ENCODE measurements at places on chromosomes 3 and 15.

DNA sequence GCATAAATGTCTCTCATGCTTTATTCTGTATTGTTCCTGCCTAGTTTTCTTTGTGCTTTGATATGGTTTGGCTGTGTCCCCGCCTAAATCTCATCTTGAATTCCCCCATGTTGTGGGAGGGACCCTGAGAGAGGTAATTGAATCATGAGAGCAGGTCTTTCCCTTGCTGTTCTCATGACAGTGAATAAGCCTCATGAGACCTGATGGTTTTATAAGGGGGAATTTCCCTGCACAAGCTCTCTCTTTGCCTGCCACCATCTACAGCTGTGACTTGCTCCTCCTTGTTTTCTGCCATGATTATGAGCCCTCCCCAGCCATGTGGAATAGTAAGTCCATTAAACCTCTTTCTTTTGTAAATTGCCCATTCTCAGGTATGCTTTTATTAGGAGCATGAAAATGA is 1596.6 kb downstream of the SI start:
- DNase-seq, result no peak

DNA sequence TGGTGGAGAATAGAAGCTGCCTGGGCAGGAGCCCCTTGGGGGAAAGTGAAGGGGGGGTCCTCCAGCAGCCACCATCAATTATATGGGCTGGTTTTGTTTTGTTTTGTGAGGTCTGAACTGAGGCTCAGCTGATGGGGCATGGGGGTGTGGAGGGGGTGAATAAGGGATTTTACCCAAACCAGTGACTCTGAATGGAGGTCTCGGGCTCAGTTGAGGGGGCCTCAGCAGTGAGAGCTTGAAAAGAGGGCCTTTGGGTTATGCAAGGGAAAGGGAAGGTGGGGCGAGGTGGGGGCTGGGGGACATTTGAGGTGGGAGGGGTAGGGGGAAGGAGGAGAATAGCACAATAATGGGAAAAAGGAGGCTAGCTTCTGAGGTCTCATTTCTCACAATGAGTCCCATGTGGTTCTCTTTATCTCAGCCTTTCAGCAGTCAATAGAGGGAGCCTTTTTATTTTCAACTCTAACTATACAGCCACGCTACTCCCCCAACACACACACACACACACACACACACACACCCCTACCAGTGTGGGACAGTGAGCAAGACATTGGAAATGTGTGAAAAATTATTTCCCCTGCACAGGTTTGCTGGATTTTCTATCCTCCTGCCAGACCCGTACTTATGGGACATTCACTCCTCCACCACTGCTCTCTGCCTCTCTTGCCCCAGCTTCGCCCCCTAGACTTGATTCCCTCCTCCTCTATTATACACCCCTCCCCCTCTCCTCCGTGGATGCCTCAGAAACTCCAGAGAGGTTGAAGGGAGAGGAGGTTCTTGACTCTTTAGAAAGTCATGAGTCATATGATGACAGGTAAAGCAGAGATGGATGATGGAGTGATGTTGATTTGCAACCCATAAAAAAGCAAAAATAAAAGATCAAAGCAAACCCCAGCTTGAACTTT is 96.0 kb downstream of the GTPBP8 start:
- DNase-seq, result no peak

DNA sequence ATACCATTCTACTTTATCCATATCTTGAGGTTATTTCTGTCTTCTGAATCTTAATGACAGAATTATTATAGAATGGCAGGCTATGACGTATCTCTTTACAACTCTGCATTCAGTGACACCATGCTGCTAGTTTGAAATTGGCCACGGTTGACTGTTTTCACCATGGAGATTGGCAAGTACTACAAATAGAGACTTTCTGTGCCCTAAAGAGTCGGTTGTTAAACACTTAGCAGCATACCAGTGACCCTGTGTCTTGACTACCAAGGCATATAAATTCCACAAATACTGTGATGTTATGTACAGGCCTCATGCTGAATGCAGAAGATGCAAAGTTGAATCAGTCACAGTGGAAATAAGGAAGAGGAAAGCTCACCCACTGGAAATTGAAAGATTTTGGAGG is 67.0 kb upstream of the CADPS start:
- DNase-seq, result no peak

GRCh38 chr15:34699968-34700640 is 54.7 kb downstream of the GJD2 start:
- DNase-seq, result no peak

DNA sequence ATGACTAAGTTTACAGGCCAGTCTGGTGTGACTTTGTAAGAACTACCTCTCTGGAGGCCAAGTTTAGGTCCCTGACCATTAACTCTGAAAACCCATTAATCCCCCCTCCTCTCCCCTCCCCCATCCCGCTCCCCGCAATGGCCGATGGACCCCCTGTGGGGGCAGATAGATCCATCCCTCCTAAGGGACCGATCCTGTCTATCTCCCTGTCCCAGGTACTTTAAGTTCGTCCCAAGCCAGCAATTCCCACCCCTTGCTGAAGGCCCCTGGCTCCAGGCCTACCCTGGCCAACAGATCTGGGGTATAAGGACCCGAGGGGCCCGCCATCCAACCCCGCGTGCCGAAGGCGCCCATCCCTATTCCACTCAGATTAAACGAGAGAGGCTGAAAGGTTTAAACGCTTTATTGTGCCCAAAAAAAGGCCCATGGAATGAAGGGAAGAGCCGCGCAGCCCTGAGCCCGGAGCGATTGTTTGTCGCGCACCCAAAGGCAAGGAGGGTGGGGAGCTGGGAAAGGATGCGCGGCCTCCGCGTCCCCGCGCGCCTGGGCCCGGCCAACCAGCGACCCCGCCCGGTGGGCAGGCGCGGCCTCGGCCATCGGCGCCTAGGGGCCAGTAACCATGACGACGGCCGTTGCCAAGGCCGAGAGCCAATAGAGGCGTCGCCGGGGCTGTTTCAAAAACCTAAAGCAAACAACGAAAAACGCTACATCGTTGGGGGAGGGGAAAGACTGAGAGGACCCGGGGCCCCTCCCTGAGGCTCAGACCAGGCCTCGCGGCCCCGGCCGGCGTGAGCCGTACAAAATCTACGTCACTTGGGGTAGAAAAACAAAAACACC is 35.9 kb downstream of the HMCES start:
- DNase-seq, result peak; percentile 82

DNA sequence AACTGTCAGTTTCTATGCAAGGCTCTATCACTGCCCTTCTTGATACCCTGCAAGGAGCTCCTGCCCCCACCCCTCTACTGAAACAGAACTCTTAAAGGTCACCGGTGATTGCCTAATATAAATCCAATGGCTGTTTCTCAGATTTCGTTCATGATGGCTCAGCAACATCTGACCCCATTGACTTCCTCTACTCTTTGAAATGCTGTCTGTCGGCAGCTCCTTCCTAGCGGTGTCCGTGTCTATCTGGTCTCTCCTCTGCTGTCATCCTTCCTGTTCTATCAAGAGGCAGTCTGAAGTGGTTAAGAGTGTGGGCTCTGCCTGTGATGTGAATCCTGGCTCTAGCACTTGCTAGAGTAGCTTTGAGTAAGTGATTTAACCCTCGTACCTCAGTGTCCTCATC is 5.5 kb downstream of the TMEM266 start:
- no peak for DNase-seq

DNA sequence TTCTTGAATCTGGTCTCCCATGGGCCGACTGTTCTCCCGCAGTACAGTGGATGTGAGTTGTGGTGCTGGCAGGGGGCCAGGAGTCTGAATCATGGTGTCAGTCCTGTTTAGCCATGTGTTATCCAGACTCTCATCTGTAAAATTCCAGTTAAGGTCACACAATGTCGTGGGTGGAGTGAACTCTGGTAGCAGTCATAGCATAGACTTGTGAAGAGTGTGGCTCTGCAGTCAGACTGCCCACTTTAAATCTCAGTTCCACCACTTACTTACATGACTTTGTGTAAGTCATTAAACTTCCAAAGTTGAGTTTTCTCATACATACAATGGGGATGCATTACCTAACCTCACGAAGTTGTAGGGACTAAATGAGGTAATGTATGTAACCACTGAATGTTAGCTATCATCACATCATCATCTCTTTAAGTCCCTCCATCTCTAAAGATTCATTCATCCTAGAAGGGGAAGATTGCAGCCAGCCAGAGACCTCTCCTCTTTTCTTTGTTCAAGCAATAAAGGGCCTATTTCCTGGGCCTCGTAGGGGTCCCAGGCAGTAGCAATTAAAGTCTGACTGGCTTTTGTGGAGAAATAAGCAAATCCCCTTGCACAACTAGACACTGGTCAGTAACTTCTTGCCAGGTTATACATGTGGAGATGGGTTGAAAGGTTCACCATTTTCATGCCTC is 93.9 kb downstream of the PCCB start:
- no peak for DNase-seq

- peak; percentile 44 for DNase-seq
These were observed 76.3 kb upstream of the ARHGEF3 start for GRCh38 chr3:56878074-56878473.

DNA sequence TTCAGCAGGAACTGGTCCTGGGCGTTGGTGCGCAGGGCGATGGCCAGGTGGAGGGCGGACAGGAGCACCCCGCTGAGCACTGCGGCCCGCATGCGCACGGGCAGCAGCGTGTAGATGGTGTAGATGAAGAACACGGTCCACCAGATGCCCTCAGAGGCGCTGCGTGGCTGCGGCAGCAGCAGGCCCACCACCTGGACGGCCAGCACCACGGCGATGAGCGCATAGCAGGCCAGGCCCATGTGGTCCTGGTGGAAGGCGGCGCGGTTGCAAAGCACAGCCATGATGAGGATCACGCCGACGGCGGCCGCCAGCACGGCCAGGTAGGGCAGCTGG is 1.5 kb downstream of the ADCY5 start:
- DNase-seq, result no peak

DNA sequence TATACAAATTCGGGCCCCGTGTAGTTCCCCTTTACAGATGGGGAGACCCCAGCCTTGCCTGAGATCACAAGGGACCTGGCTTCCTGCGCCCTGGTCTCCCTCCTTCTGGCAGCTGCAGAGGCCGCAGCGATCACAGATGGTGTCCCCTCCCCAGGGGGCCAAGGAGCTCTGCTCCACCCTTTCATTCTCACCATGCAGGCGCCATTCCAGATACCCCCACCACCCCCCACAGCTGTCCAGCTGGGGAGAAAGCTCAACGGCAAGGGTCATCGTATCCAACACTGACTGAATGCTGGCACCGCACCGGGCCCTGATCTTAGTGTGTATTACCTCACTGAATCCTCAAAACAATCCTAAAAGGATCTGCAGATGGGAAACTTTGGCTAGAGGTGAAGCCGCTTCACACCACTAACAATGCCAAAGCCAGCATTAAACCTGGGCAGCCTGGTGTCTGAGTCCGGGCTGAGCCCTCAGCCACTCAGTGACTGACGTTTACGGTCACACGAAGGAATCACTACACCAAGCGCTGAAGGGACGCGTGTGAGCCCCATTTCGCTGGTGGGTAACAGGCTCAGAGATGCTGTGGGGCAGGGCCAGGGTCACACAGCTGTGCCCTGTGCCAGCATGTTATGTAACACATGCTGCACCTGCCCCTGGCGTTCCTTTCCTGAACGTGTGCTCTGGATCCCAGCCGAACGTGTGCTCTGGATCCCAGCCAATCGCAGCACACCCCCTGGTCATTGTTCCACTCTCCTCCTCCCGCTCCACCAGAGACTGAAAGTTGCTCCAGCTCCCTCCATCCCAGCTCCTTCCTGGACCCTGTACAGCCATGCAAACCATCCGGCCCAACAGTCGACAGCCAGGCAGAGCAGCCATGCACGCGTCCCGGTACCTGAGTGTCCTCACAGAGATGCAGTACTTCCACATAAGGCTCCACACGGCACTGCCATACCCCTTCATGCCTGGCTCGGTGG is 51.8 kb downstream of the IQSEC1 start:
- no peak for DNase-seq

DNA sequence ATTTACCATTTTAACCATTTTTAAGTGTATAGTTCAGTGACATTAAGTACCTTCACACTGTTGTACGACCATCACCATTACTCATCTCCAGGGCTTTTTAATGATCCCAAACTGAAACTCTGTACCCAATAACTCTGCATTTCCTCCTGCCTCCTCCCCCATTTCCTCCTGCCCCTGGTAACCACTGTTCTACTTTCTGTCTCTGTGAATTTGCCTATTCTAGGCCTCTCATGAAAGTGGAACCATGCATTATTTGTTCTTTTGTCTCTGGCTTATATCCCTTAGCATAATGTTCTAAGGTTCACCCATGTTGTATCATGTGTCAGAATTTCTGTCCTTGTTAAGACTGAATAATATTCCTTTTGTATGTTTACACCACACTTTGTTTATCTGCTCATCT is 154.2 kb downstream of the MECOM start:
- DNase-seq, result no peak

GRCh38 chr15:45641999-45642932 is 7.4 kb downstream of the SQOR start:
- no peak for DNase-seq

GRCh38 chr3:49553692-49554632 is at the start of gene BSN:
BSN (plus strand) TSS chr3:49554477; CDS start chr3:49554603, 126 bp downstream.
- DNase-seq, result peak; percentile 82

GRCh38 chr3:41265011-41265545 is 65.8 kb downstream of the CTNNB1 start:
- DNase-seq, result no peak

DNA sequence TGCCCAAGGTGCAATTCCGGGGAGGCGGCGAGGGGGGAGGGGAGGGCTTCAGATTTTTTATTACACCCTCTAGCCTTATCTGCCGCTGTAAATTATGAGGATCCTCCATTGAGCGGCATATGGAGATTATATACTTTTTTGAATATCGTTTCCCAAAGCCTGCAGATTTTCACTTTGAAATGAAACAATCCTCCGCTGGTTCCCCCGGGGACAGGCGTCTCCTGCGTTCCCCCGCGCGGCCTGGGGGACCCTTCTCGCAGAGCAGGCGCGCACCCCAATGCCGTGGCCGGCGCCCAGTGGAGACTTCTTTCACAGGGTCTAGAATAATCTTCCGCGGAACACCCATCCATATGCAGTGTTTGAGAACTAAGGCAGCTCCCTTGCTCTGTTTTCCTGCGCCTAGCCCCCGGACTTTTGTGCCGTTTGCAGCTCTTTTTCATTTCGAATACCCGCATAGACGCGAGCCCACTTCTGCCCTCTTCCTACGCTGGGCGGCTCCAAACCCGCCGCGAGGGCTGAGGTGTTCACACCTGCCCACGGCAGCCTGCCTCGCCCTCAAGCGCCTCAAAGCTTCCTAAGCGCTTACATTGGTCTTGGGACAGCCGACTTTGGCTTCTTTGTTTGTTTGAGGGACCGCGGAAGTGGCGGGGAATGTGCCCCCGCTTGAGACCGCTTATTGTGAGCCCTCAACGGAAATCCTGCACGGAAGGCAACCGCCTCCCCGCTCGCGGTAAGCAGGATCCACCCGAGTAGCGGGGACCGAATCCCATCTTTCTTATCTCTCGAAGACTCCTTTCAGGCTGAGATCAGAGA is 7.5 kb downstream of the SOX14 start:
- no peak for DNase-seq

DNA sequence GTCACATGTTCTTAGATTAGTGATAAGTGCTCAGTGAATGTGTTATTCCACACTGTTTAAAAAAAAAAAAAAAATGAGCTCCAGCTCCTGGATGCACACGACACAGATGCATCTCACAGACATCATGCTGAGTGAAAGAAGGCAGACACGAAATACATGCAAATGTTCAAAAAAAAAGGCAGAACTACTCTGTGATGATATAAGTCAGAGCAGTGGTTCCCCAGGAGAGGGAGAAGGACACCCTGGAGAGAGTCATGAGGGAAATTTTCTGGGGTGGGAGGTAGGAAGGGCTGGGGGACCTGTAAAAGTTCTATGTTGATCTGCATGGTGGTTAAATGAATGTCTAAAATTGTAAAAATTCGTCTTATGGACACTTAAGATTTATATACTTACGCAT is 4.3 kb downstream of the CSRNP1 start:
- DNase-seq, result no peak
